HFFc6 (cell line): ENCODE measurements at places on chromosomes 1 and 21. TPM values are rescaled to one million over a fixed set of nuclear protein-coding genes. Genes with fewer than 3 reads are reported as not detected.

DNA sequence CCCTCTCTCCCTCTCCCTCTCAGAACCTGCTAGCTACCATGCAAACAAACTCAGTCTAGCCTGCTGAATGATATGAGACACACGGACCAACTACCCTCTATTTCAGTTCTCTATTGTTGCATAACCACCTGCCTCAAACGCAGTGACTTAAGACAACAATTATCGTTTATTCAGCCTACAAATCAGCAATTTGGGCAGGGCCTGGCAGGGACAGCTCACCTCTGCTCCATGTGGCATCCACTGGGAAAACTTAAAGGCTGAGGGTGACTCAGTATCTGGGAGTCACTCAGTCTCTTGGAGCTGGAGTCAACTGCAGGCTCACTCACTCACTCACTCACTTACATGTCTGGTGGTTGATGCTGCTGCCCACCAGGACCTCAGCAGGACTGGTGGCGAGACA is 121.3 kb downstream of the SEC16B start:
- peaks cover 30% of the 10 kb centered on the region for H3K4me1 ChIP-seq
- no peaks in the 10 kb centered on the region for H3K36me3 ChIP-seq
- no peaks in the 10 kb centered on the region; the same call in 1 of the 2 replicates for H3K27me3 ChIP-seq
- DNase-seq = peak; percentile 66
- H3K27ac ChIP-seq = peak overlapping the region; percentile 85

- H3K27ac ChIP-seq = no peak overlapping the region
- no peak for DNase-seq
- no peak overlapping the region for H3K4me3 ChIP-seq
- peaks cover 19% of the 10 kb centered on the region; the same call in 1 of the 2 replicates for H3K4me1 ChIP-seq
- no peaks in the 10 kb centered on the region; the same call in none of the 2 replicates for H3K27me3 ChIP-seq
These were observed 29.9 kb upstream of the EDN2 start for GRCh38 chr1:41514381-41514780.

GRCh38 chr1:56551691-56552090 is 27.7 kb downstream of the PLPP3 start:
- no peak overlapping the region for H3K27ac ChIP-seq
- 0 out of 2 replicates have a peak, but pooled peaks cover 3% of the 10 kb centered on the region for H3K27me3 ChIP-seq
- H3K36me3 ChIP-seq = no peaks in the 10 kb centered on the region
- H3K4me1 ChIP-seq = peaks cover 6% of the 10 kb centered on the region; the same call in 1 of the 2 replicates

- DNase-seq = peak; percentile 11
- H3K27me3 ChIP-seq = peaks cover 3% of the 10 kb centered on the region; the same call in 1 of the 2 replicates
- peaks cover 31% of the 10 kb centered on the region for H3K4me1 ChIP-seq
- H3K27ac ChIP-seq = peak overlapping the region; percentile 12
These were observed 7.0 kb downstream of the MRPL9 start for GRCh38 chr1:151756291-151756690.

GRCh38 chr1:179968994-179969919 is 14.6 kb downstream of the CEP350 start:
- DNase-seq = no peak
- H3K27ac ChIP-seq = peak overlapping the region; percentile 7; the same call in 1 of the 2 replicates
- peaks cover 43% of the 10 kb centered on the region for H3K4me1 ChIP-seq
- H3K4me3 ChIP-seq = no peak overlapping the region

DNA sequence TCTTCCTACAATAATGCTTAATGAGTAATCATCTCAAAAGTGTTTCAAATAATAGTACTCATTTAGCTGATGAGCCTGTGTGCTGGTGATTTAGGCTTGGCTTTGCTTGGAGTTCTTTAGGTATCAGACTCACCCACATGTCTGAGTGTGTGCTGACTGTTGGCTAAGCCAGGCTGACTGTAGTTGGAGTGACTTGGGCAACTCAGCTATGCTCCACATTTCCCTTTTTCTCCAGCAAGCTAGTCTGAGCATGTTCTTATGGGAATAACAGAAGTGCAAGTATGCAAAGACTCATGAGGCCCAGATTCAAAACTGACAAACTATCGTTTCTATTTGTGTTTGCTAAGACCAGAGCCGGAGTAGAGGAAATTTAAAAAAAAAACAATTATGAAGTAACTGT is 99.0 kb upstream of the ADGRL4 start:
- peaks cover 16% of the 10 kb centered on the region for H3K4me1 ChIP-seq
- H3K27ac ChIP-seq = no peak overlapping the region
- no peak overlapping the region for H3K4me3 ChIP-seq
- DNase-seq = no peak
- H3K27me3 ChIP-seq = no peaks in the 10 kb centered on the region

GRCh38 chr1:169149555-169150286 is 43.2 kb downstream of the ATP1B1 start:
- H3K27me3 ChIP-seq = no peaks in the 10 kb centered on the region; the same call in 1 of the 2 replicates
- no peak for DNase-seq
- H3K36me3 ChIP-seq = no peaks in the 10 kb centered on the region
- no peak overlapping the region for H3K4me3 ChIP-seq
- H3K27ac ChIP-seq = no peak overlapping the region

DNA sequence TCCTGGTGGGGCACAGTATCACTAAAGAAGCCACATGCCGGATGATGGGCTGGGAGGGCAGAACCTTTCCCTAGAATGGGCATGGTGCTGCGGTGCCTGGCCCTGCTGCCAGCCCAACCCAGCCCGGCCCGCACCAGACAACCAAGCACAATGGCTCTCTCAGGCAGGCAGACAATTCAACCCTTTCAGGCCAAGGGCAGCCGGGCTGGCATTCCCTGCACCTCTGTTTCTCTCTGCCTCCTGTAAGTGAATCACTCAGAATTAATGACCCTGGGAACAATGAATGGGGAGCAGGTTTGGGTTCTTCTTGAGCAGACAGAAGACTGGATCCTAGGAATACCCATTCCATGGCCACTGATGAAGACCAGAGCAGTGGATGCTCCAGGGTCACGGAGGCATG is 41.0 kb upstream of the IFFO2 start:
- no peak overlapping the region for H3K4me3 ChIP-seq
- no peak overlapping the region for H3K27ac ChIP-seq
- H3K36me3 ChIP-seq = peaks cover 27% of the 10 kb centered on the region
- peaks cover 30% of the 10 kb centered on the region for H3K4me1 ChIP-seq

GRCh38 chr1:201022820-201023516 is 546 bp downstream of the KIF21B start:
- no peak overlapping the region for H3K4me3 ChIP-seq
- peaks cover 39% of the 10 kb centered on the region for H3K27me3 ChIP-seq
- H3K4me1 ChIP-seq = peaks cover 21% of the 10 kb centered on the region

GRCh38 chr1:111976332-111976731 is 13.1 kb downstream of the KCND3 start:
- no peak overlapping the region for H3K4me3 ChIP-seq
- no peak overlapping the region for H3K27ac ChIP-seq
- H3K4me1 ChIP-seq = no peaks in the 10 kb centered on the region
- H3K36me3 ChIP-seq = no peaks in the 10 kb centered on the region
- DNase-seq = no peak

DNA sequence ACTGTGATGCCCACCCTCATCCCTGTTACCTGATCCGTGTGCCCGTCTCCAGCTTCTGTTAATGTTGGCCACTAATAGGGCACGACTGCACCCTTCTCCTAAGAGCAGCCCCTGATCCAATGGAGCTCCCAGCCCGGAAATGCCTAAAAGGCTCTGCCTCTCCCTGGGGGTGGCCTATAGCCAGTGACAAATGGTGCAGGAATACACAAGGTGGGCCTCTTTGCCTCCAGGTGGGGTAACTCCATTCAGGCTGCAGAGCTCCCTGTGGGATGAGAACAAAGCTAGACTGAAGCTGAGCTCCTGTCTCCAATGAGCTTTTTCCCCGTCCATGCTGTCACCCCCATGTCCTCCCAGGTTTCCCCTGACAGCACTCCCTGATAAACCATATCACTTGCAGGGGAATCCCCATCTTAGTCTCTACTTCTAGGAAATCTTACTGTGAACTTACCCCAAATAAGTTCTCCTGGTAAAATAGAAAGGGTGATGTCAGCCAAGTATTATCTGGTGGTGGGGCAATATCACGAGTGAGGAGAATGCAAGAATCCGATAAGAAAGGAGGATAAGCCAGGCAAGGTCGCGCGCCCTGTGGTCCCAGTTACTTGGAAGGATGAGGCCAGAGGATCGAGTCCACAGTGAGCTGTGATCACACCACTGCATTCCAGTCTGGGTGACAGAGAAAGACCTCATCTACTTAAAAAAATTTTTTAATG is 18.6 kb downstream of the S100A7A start:
- H3K36me3 ChIP-seq = no peaks in the 10 kb centered on the region
- no peak for DNase-seq
- H3K27ac ChIP-seq = no peak overlapping the region
- H3K4me1 ChIP-seq = no peaks in the 10 kb centered on the region
- H3K27me3 ChIP-seq = peaks cover 35% of the 10 kb centered on the region

DNA sequence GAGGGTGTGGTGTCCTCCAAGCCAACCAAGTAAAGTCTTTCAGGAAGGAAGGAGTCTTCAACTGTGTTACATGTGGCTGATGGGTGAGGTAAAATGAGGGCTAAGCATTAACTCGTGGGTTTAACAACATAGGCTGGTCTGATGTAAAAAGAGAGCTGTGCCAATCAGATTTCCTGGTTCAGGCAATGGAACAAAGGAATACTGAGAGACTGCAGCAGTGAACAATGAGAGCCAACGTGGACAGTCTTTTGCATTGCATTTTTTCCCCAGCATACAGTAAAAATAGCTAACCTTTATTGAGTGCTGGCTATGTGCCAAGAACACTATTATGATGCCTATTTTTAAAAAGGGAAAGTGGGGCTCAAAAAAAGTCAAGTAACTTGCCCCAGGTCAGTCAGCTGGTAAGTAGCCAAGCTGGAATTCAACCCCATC is 31.1 kb downstream of the DLGAP3 start:
- H3K36me3 ChIP-seq = no peaks in the 10 kb centered on the region
- no peak overlapping the region for H3K27ac ChIP-seq
- no peak for DNase-seq
- H3K4me1 ChIP-seq = no peaks in the 10 kb centered on the region
- no peak overlapping the region for H3K4me3 ChIP-seq
- peaks cover 21% of the 10 kb centered on the region for H3K27me3 ChIP-seq

DNA sequence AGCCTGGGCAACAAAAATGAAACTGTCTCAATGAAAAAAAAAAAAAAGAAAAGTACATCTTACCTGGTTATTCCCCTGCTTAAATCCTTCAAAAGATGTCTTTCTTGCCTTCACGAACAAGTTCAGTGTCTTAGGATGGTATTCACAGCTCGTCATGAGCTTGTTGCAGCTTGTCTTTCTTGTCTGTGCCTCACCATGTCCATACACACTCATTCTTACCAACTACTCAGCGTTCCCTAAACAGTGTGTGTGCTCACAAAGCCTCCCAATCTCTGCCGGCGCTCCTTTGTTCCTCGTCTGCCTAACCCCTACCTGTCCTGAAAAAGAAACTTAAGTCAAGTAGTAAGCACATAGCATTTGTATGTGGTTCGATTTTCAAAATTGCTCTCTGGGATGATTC is 31.1 kb downstream of the UBE4B start:
- H3K27ac ChIP-seq = no peak overlapping the region
- H3K4me1 ChIP-seq = peaks cover 56% of the 10 kb centered on the region
- no peak overlapping the region for H3K4me3 ChIP-seq
- H3K36me3 ChIP-seq = peaks cover under 1% of the 10 kb centered on the region

- no peaks in the 10 kb centered on the region; the same call in 1 of the 2 replicates for H3K27me3 ChIP-seq
- H3K4me1 ChIP-seq = no peaks in the 10 kb centered on the region
- no peak overlapping the region for H3K27ac ChIP-seq
- H3K36me3 ChIP-seq = no peaks in the 10 kb centered on the region; the same call in 1 of the 2 replicates
- no peak overlapping the region for H3K4me3 ChIP-seq
- DNase-seq = no peak
These were observed 47.5 kb upstream of the SERTAD4 start for GRCh38 chr1:210185063-210185462.

GRCh38 chr1:8431019-8431418 is 113.1 kb downstream of the SLC45A1 start:
- no peak for DNase-seq
- no peaks in the 10 kb centered on the region for H3K27me3 ChIP-seq
- H3K36me3 ChIP-seq = no peaks in the 10 kb centered on the region
- H3K4me3 ChIP-seq = no peak overlapping the region
- no peak overlapping the region for H3K27ac ChIP-seq
- 0 out of 2 replicates have a peak, but pooled peaks cover 4% of the 10 kb centered on the region for H3K4me1 ChIP-seq

- H3K4me1 ChIP-seq = peaks cover 33% of the 10 kb centered on the region
- H3K36me3 ChIP-seq = no peaks in the 10 kb centered on the region
- H3K27ac ChIP-seq = no peak overlapping the region
- no peak overlapping the region for H3K4me3 ChIP-seq
- DNase-seq = no peak
These were observed 11.4 kb downstream of the FASLG start for GRCh38 chr1:172670316-172670715.

DNA sequence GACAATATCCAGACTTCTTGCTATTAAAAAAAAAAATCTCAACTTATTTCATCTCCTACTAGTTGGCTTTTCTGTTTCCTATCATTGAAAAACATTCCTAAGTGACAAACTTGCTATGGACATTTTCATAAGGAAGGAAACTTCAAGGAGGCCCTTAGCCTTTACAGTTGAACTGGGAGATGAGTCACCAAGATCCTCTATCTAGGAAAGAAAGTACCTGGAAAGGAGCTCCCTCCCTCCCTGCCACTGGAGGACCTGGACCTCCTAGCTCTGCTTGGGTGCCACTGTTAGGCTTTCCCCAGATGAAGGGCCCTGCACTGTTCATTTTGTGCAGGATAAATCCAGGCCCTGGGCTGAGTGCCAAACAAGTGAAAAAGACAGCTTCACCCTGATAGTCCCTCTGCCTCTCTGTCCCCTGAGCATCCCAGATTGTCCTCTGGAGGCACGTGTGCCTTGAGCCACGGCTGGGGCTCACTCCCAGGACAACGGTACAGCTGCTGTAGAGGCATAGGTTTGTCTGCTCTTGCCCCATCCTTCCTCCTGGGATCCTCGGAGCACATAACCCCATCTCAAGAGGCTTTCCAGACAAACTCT is 40.2 kb upstream of the SOX13 start:
- no peak for DNase-seq
- H3K36me3 ChIP-seq = no peaks in the 10 kb centered on the region
- no peak overlapping the region for H3K27ac ChIP-seq
- H3K4me3 ChIP-seq = no peak overlapping the region
- H3K27me3 ChIP-seq = peaks cover 10% of the 10 kb centered on the region; the same call in 1 of the 2 replicates
- H3K4me1 ChIP-seq = no peaks in the 10 kb centered on the region

DNA sequence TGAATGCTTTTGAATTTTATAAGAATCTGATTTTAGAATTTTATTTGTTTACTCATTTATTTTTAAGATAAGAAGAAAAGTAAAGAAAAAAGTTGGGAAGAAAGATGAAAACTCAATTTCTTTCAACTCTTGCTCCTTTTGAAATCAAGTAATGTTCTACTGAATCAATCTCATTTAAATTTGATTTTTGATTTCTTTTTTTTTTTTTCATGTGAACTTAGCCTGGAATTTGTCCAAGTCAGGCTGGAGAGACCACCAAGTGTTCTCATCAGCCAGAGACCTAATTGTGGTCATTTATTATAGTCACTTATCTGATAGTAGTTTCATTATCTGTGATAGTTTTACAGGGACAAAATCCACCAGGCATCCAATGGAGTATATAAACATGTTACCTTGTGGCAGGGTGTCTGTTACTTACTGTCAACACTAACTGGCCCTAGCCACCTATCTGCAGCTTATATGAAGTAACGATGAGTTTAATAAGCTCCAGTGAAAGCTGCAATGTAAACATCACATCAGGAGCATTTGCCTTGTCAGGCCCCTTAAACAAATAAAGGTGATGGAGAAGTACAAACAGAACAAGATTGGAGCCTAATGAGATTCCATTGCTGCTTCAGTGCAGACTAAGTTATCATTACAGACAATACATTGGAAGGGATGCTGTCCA is 39.2 kb downstream of the HLX start:
- no peak for DNase-seq
- H3K27me3 ChIP-seq = no peaks in the 10 kb centered on the region; the same call in none of the 2 replicates
- no peaks in the 10 kb centered on the region for H3K36me3 ChIP-seq
- no peaks in the 10 kb centered on the region for H3K4me1 ChIP-seq

F3 gene
- total RNA-seq = 184 to 498 TPM (median 476 TPM) in 3 replicates

SPRR2F gene
- total RNA-seq = not detected in 3 replicates

UBL4B gene
- 1.7 and 9.1 TPM in 2 replicates for total RNA-seq

AJAP1 gene
- not detected in 3 replicates for total RNA-seq

SYTL1 gene
- 0.10 TPM in 1 of 2 replicates, not detected in the other for total RNA-seq

UTP11 gene
- 41.4 to 49.2 TPM (median 45.8 TPM) in 3 replicates for total RNA-seq
